ENCODE measurements at places on chromosomes 1 and 21.

DNA sequence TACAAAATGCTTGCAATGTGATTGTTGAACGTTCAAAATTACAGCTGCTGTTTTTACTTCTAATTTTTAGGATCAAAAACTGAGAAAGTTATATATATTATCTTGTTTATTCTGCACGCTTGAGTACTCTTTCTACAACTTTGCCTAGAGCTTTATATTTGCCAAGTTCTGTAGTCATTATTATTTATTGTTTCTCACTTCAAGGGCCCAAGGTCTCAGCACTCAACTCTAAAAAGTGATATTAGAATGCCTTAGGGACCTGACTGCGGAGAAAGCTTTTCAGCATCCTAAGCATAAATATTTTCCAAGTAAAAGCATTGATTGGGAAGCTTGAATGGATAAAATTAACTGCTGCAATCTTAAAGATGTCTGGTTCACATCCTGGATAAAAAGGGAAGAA is 83.6 kb downstream of the UBE2U start:
- DNase-seq: no peak

DNA sequence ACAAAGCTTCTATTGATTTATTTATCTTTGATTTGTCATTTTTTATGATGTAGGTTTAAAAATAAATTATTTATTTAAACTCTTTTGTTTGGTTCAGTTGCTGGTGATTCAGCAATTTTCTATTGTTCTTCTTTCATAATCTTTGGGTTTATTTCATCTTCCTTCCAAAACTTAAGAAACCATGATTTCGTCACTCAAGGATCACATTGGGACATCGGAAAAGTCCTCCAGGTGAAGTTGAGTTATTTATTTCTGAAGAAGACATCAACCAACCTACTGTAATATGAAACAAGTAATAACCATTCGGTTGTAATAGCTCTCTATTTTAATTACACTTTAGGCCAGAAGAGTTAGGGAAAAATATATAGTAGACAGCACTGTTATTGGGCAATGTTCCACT is 23.0 kb upstream of the WLS start:
- DNase-seq: no peak

DNA sequence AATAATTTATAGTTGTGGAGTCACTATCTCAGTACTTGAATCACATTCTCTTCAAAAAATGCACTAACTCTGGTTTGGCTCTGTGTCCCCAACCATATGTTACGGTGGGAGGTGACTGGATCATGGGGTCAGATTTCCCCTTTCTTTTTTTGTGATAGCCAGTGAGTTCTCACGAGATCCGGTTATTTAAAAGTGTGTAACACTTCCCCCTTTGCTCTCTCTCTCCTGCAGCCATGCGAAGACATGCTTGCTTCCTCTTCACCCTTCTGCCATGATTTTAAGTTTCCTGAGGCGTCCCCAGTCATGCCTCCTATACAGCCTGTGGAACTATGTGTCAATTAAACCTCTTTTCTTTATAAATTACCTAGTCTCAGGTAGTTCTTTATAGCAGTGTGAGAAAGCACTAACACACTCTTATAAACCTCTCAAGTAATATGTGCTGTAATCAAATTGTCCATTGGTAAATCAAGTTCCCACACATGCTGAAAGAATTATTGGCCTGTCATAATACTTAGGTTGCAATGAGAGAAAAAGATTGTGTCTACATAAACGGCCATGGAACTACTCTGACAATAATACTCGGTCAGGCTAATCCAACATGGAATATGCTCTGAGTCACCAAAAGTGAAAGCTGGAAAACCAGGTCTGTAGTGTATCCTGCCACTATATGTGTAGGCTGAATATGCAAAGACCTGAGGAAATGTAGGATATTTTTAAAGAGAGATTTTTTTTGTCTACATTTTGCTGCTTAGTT is 107.5 kb downstream of the SLC44A5 start:
- DNase-seq: no peak

- DNase-seq: no peak
These were observed 25.6 kb upstream of the COL18A1 start for GRCh38 chr21:45379171-45379900.

- DNase-seq: no peak
These were observed 139.9 kb upstream of the ZNF644 start for GRCh38 chr1:91161749-91162148.

DNA sequence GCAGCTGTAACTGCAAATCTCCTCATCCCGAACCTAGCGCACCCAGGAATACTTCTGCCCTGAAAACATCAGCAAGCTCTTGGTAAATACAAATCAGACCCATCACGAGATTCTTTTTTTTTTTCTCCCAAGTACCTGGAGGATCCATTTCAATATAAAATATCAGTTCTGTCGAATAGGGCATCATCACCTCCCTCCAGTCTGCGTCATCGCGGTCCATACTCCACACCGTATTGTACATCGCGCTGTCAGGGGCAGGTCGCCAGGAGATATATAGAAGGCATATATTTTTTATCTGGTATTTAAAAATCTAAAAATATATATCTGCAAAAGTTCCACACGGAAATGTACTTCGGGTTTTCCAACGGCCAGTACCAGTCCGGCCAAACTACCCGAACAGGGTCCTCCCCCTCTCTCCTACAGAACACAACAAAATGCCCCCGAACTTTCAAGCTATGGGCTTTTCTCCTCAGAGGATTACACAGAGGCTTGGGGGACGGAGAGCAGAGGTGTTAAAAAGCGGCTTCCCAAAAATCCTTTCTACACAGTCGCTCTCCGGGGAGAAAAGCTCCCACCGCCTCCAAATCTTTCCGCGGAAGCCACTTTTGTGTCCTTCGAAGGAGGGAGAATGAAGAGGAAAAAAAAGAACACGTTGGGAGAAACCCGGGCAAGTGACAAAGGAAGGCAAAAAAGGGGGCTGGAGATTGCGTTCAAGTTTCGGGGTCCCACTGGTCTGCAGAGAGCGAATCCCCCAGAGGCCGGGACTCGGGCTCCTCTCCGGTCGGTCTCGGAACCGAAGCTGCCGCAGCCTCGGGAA is 509 bp downstream of the PIK3R3 start:
- no peak for DNase-seq

DNA sequence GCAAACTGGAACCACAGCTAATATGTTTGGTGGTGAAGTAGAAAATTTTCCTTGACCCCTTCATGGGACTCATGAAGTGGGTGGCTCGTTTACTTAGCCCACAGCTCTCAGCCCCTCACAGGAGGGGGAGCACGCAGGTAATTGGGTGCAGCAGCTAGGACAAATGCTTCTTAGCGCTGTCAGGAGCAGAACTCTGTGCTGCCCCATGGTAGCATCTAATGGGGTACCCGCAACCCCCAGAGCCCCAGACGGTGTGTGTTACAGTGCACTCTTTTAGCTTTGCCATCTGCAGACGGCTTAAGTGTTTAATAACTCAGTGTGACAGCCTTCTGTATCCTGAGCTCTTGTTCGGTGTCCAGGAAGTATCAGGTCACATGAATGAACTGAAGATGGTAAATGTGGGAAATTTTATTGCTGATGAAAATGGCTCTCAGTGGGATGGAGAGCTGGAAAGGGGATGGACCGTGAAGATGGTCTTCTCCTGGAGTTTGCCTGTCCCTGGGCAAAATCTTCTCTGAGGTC is 189.6 kb upstream of the ZRANB2 start:
- no peak for DNase-seq

DNA sequence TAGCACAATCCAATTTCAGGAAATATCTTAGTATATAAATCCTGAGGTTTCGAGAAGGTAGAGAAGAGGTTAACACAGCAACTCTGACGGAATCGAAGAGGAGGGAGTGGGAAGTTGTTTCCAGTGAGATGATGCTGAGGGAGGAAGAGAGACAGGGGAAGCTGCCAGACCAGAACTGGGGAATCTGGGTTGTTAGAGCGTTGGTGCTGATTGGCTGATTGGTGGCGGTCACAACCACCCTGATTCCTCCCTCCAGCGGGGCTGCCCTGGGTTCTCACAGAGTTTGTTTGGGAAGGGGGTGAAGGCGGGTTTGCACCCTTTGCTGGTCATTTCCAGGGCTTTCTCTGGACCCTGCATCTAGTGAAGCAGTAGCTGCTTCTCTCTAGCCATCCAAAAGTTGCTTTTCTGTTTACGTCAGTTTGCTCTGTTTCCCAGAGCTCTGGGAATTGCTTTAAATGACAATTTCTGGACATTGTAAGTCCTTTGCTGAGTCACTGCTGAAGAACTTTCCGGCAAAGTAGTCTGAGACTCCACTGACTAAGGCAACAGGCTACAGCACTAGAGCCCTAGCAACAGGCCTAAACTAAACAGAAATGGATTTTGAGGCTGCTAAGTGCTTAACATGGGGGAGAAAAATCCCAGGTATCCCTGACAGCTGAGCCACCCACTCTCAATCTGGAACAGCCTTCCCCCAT is 90.1 kb downstream of the TENT5C start:
- no peak for DNase-seq

- no peak for DNase-seq
These were observed 260.2 kb upstream of the RUNX1 start for GRCh38 chr21:35309316-35309715.

DNA sequence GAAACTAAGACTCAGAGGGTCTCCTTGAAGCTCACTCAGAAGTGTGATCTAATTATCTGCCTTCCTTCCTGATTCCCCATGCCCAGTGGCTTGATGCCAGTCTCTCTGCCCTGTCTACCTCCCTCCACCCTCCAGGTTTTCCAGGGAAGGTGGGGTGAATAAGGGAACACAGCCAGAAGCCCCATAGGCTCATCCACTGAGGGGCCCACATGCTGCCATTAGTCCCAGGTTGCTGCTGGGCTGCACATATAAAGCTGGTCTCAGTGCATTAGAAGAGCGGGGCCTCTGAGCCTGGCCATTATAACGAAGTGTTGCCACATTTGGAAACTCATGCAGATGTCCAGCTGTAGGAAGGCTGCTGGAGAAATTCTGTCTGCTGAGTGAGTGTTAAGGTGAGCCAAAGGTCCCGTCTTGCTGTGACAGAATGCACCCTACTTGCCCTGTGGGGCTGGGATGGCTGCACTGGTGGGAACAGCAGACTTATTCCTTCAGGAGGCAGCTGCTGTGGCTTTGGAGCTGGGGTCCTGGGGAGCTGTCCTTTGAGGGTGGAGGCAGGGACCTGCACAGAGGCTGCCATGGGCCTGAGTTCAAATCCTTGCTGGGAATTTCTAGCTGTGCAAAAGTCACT is 2.9 kb downstream of the ADORA1 start:
- DNase-seq: no peak

DNA sequence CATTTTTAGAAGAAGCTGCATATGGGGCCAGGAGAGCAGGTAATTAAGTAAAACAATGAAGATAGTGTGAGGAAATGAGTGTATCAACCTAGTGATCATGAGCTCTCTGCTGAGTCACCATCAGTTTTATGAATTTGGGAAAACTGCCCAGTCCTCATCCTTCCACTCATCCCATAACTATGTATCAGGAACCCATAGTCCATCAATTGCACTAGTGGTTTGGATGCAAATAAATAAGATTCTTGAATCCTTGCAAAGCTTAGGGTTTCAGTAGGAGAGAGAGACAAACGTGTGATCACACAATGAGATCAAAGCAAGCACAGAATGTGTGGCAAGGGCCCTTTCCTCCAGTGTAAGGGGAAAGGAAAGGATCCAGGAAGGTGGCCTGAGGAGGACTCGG is 145.6 kb downstream of the ZZZ3 start:
- no peak for DNase-seq

DNA sequence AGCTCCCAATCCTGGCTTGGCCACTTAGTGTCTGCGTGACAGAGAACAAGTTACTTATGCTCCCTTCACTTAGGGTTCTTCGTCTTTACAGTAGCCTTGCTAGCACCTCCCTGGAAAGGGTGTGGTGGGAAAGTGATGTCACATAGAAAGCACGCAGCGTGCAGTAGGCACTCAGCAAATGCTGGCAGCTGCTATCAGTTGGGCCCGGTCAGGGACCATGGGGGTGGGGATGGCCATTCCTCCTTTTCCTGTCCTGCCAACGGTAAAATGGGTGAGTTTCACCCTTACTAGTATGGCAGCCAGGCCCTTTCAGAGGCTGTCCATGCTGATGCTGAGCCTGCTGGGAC is 6.2 kb upstream of the KCNA10 start:
- no peak for DNase-seq

DNA sequence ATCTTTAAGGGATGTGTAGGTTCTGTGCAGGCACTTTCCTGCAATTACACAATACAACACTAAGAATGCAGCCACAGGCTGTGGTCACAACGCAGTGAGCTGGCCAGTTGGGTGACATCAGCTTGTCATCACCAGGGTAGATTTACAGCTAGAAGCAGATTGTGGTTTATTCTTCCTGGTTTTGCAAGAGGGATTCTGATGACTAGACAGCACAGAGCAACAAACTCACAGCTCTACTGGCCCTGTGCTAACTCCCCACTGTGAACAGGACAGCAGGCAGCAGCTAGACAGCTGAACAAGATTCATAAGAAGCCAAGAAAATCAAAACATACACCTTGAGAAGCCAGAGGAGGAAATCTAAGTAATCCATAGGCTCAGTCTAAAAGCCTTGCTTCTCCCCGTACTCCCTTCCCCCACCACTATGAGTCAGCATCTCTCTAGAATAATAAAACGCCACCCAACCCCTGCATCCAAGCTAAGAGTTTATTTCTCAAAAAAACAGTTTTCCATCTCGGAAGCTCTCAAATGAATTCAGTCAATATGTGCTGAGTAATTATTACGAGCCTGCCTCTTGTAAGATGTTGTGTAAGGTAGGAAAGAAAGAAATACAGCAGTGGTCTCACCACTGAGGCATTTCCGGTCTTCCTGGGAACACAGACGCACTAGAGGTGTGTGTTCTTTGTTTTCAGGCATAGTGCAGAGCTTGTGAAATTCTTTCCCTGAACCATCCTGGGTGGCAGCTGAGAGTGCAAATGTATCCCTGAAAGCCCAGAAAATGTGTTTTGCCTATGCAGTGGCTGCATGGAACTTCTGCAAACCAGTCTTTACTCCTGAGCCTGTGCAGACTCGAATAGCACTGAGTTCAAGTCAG is 162.8 kb downstream of the NTPCR start:
- no peak for DNase-seq

DNA sequence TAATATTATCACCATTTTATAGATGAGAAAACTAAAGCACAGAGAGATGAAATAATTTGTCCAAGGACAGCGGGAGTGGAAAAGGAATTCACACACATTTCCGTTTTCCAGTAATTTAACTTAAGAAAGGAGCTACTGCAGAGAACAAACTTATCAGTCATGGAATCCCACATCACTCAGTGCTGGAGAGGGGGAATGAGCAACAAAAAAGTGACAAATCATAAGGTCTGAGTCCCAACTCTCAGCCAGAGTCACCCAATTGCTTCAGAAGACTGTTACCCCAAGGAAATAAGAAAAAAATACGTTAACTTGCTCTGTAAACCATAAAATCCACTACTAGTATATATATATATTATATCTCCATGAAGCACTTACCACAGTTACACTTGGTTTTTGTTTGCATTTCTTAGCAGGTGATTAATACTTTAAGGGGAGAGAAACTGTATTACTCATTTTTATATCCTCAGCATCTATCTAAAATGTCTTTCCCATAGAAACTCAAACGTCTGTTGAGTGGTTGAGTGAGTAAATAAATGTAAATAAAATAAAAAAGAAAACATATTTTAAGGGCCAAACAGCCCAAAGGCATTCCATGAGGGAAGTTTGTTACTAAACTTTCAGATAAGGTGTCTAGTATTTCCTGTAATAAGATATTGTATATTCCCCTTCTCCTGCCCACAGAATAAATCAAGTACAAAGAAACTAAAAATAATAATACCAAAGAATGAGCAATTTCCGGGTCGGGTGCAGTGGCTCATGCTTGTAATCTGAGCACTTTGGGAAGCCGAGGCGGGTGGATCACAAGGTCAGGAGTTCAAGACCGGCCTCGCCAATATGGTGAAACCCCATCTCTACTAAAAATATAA is 76.8 kb downstream of the SLC45A1 start:
- DNase-seq: no peak

- no peak for DNase-seq
These were observed 114.1 kb downstream of the LHX4 start for GRCh38 chr1:180343921-180344769.

GRCh38 chr1:164562511-164562910 is 3.5 kb downstream of the PBX1 start:
- no peak for DNase-seq

Measured in activated CD4-positive, CD25-positive, alpha-beta regulatory T cell (primary cell).